Activated T-helper 1 cell treated with anti-CD3 and anti-CD28 coated beads, Interleukin-2, amount 50 U/mL, for 16 hours (primary cell): ENCODE measurements at places on chromosomes 12 and 14.

- DNase-seq: no peak
These were observed 46.7 kb downstream of the NOC4L start for GRCh38 chr12:132190834-132191500.

DNA sequence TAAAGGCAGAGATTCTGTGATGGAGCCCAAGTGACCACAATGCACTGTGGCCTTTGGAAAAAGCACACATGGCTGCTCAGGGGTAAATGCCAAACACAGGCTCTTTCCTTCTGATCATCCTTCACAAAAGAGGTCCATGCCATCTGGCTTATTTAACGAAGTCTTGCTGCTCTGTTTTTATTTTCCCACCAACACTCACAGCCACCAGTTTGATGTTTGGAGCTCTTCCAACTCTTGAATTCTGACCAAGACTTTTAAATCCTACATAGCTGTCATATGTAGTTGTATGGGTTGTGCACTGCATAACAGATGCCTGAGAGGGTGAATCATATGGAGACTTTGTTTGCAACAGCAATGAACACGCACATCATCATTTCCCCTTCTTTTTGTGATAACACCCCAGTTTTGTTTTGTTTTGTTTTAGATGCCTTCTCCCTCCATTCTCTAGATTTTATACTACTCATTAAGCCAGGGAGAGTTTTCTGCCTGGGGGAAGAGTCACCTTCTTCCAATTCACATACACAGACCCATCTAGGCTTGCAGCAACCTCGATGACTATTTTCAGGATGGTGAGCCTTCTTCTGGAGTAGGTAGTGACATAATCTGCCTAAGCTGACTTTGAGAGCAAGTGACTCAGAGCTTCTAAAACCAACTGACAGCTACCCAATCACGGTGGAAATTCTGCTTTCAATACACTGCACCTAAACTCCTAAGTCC is 145.2 kb upstream of the WSCD2 start:
- no peak for DNase-seq

GRCh38 chr12:124518051-124518932 is 49.1 kb downstream of the NCOR2 start:
- no peak for DNase-seq

DNA sequence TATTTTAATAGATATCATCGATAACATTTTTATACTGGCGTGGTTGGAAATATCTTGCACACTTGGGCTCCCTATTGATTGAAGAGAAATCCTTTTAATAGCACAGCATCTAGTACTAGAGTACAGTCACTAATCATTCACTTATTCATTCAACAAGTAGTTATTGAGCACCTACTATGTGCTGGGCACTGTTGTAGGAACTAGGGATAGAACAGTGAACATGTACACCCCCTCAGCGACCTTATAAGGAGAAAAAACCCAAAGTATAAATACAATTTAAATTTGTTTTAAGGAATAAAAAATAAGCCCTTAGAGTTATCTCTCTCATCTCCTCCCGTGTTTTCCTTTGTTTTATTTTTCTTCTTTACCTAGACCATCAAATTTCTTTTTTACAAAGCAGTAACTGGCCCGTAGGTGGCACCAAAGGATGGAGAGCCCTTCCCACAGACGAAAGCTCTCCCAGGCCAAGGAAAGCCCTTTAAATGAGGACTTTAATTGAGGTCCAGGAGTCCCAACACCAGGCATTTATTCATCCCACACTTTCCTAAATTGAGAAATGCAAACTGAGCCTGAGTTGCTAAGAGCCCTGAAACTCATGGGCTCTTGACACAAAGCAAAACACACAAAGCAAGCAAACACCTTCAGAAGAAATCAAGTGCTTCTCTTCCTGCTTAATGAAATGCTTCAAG is 29.0 kb downstream of the PEBP1 start:
- no peak for DNase-seq

DNA sequence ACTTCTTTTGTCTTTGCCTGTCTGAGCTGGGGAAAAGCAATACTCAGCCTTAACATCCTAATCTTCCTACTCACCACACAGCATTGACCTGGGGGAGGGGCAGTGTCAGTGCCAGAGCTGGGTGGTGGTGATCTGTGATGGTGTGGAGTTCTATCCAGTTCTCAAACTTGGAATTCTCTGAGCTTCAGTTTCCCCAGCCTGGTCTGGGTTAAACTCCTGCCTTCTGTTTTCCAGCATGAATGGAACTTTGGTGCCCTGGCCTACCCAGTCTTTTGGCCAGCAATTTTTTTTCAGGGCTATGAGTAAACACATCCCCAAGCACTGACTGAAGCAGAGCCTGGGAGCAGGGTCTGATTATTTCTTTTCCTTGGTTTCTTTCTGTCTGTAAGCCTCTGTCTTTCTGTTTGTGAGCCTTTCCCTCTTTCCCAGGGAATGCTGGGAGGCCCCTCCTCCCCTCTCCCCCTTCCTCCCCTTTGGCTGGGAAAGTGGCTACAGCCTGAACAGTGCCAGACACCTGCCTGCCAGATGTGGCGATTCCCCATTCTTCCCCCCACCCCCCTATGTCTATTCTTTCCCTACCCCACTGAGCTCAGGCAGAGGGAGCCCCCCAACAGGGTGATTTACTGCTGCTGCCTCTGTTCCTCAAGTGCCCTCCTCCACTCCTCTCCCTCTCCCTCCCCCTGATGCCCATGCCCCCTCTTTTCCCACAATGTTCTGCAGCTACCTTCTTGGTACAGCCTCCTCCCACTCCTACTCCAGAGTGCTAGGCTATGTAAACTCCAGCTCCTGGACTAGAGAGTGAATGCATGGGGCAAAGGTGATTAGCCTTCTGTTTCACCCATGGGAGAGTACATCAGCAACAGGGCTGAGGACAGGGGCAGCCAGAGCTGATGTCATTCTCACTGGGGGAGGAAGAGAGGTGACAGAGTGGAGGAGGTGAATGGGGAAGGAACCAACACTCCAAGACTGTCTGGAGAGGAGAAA is 11.1 kb downstream of the GPR84 start:
- DNase-seq: no peak

DNA sequence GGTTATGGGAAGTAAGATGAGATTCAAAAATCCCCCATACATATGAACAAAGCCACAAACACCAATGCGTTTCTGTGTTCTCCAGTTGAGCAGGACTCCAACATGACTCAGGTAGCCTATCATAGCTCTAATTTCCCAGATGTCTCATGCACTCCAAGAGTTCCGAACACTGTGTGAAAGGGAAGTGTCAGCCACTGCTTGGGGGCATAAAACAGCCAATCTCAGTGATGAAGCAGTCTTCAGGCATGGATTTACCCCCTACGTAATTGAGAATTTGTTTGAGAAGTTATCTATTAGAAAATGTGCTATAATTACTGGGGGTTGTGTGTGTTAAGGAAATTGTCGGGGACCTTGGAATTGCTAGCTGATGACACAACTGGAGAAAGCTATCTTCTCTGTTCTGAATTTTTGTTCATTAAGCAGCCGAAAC is 153.9 kb upstream of the AVPR1A start:
- no peak for DNase-seq

- no peak for DNase-seq
These were observed 80.2 kb upstream of the KRR1 start for GRCh38 chr12:75591628-75592027.

DNA sequence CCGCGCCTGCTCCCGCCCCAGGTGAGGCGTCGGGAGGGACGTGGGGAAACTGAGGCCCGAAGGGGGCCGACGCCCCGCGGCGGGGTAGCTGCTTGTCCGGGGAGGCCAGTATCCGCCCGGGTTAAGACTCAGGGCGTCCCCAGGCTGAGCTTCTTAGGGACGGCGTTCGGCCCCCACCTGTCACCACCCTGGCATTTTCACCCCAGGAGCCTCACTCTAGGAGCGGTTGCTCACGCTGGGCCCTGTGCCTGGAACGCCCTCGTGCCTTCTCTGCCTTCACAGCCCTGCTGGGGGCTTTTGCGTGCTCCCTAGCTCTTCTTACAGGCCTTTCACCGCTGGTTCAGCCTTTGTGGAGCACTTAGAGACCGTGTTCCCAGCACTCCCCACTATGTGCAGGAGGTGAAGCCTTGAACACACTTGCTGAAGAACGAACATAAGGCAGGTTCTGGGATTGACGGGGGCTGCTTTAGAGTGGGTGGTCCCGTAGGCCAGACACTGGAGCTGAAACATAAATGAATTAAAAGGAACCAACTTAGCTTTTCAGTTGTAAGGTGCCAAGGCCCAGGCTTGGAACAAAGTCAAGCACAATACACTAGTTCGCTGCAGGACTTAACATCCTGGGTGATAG is 601 bp downstream of the ZNF839 start:
- DNase-seq: peak; percentile 25

DNA sequence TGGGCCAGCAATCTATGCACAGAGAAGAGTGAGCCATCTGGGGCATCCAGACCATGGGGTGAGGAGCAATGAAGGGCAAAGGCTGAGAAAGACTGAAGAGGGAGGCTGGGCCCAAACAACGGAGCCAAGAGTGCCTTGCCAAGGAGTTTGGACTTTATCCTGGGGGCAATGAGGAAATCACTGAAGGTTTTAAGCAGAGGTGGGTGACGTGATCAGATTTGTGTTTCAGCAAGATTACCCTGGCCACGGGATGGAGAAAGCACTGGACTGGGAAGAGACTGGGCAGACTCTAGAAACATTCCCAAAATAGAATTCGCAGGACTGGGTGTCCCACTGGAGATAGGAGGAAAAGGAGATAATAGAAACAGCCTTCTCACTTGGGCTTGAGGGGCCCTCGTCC is 65.3 kb downstream of the DPF3 start:
- DNase-seq: no peak

- DNase-seq: no peak
These were observed 34.2 kb upstream of the C12orf50 start for GRCh38 chr12:88063375-88063774.

DNA sequence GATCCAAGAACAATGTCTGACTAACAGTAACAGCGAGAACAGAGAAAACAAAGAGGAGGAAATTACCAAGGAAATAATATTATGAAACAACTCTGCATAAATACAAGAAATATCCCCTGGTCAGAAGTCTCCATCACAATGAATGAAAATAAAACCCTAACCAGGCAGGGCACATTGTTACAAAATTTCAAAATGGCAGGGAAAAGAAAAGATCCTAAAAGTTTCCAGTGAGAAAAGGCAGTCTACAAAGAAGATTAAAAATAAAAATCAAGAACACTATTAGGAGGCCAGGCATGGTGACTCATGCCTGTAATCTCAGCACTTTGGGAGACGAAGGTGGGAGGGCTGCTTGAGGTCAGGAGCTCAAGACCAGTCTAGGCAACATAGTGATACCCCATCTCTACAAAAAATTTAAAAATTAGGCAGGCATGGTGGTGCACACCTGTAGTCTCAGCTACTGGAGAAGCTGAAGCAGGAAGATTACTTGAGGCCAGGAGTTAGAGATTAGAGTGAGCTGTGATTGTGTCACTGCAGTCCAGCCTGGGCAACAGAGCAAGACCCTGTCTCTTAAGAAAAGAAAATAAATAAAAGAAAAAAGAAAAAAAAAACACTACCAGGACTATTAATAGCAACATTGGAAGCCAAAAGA is 47.8 kb downstream of the FERMT2 start:
- DNase-seq: no peak

GRCh38 chr12:91633734-91634357 is 451.2 kb upstream of the DCN start:
- DNase-seq: no peak

GRCh38 chr12:131375972-131376345 is 334.9 kb upstream of the SFSWAP start:
- no peak for DNase-seq

DNA sequence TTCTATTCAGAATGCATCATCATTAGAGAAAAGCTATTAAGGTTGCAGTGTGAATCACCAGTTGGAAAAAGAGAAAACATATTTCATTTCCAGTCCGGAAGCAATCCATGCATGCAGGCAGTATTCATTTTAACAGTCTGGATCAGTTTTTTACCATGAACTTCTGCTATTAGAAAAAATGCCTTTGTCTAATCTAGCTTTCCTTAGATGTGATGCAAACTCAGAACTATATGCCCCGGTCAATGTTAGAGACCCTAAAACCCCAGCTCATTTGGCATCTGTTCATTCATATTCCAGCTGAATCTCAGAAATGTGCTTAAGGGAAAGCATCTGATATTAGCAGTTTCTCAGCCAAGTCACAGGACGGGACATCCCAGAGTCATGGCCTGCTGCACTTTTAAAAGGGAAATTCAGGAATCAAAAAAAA is 8.5 kb downstream of the IRAK3 start:
- DNase-seq: no peak

DNA sequence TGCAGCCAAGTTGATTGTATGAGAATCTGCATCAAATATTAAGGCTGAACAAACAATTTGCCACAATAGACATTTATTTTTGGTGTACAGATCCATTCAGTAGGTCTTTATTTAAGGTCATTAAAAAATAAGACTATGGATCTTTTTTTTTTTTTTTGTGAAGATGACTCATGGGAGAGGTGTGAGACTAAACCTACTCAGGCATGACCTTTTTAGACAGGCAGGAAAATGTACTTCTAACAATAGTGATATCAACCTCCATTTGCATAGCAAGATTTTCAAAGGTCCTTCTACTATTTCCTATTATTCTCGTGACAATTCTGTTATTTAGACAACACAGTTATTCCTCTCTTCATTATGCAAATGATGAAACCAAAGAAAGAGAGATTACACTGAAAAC is 39.9 kb upstream of the PTPRR start:
- no peak for DNase-seq

GRCh38 chr14:54591866-54592265 is 24.9 kb downstream of the SAMD4A start:
- DNase-seq: no peak

- no peak for DNase-seq
These were observed 126.9 kb upstream of the FGD4 start for GRCh38 chr12:32272465-32272864.

- DNase-seq: no peak
These were observed 18.6 kb upstream of the GARIN2 start for GRCh38 chr14:67170660-67171059.

DNA sequence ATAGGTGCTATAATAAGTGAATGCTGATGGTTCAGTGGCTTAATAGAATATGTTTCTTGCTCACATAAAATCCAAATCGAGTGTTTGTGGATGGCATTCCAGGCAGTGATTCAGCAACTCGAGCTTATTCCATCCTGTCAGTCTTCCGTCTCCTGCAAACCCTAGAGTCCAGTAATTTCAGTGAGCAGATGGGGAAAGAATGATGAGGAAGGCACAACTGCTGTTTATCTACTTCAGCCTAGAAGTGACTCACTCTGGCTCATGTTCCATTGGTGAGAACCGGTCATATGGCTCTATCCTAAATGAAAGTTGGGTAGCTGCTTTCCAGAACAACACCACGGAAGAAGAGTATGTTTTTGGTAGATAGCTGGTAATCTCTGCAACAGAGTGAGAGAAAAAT is 421.8 kb upstream of the PDE3A start:
- DNase-seq: no peak

- DNase-seq: no peak
These were observed 71.7 kb downstream of the NOVA1 start for GRCh38 chr14:26526137-26526536.
